Astrocyte of the spinal cord (primary cell): ENCODE measurements at places on chromosomes 11 and 22.

GRCh38 chr11:455566-456147 lies 5.6 kb downstream of the PTDSS2 start:
- no peak for DNase-seq

DNA sequence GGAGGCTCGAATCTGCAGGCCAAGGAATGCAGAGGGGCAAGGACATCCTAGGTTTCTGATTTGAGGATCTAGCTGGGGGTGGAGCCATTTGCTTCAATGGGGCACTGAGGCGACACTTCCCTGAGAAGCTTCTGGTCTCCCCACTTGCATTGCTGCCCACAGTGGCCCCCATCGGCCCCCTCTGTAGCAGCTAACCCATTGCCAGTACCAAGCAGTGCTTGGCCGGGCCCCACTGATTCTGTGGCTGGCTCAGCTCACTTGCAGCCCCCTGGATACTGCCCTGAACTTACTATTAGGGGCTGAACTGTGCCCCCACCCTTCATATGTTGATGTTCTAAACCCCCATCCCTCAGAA lies 42.9 kb upstream of the SHISAL1 start:
- no peak for DNase-seq

- no peak for DNase-seq
Measured at GRCh38 chr11:60122414-60123036, 34.1 kb downstream of the MS4A2 start.

GRCh38 chr11:18369398-18369797 lies 25.0 kb upstream of the LDHA start:
- no peak for DNase-seq

- peak; percentile 89 for DNase-seq
Measured at GRCh38 chr11:29309992-29310391, 706.8 kb downstream of the KCNA4 start.

DNA sequence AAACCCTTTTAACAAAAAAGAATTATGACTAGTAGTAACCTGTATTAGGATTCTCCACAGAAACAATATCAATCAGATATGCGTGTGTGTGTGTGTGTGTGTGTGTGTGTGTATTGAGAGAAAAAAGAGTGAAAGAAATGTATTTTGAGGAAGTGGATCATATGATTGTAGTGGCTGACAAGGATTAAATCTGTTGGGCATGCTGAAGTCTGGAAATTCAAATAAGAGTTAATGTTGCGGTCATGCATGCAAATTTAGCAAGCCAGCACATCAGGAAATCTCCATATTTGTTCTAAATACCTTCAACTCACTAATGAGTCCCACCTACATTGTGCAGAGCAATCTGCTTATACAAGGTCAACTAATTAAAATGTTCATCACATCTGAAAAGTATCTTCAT lies 46.8 kb upstream of the IGLL5 start:
- DNase-seq = no peak
